Activated CD4-positive, alpha-beta T cell treated with anti-CD3 and anti-CD28 coated beads, Interleukin-2, amount 50 U/mL, for 24 hours (primary cell): ENCODE measurements at places on chromosomes 7 and 10.

GRCh38 chr7:96819111-96819700, 109.6 kb upstream of the SEM1 start:
- DNase-seq = no peak

- DNase-seq = no peak
Observed at GRCh38 chr10:102633848-102634247, 10.4 kb upstream of the TRIM8 start.

DNA sequence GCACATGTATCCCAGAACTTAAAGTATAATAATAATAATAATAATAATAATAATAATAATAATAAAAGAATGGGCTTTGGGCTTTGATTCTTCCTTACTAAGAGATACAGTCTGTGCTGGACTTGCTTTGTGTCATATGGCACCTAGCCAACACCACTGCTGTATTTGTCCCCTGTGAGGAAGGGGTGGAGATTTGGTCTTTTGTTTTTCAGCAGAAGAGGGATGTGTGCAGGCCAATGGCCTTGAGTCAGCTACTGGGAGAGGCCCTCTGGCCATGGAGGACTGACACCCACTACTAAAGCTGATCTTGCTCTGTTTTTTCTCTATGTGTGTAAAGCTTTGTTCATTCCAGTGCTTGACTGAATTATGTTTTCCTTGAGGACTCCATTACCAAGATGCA, 573.0 kb upstream of the PCDH15 start:
- DNase-seq = no peak

- DNase-seq = no peak
Observed at GRCh38 chr10:78742730-78743615, 325.8 kb upstream of the ZMIZ1 start.

- no peak for DNase-seq
Observed at GRCh38 chr10:45204954-45205775, 110.2 kb downstream of the OR13A1 start.

DNA sequence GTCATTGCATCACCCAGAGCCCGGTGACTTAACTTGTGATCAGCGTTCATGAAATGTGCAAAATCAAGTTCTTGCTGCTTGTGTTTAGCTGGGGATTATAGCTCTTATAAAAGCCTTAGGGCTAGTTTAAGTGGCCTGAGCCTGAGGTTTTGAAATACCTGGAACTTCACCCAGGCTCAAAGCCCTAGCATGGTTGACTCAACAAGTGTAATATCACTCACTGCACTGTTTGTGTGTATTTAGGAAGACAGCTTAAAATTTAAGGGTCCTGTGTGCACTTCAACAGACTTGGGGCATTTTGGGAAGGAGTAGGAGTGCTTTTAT, 489.5 kb downstream of the GATA3 start:
- no peak for DNase-seq

GRCh38 chr7:28155964-28156363, 24.6 kb downstream of the JAZF1 start:
- no peak for DNase-seq

DNA sequence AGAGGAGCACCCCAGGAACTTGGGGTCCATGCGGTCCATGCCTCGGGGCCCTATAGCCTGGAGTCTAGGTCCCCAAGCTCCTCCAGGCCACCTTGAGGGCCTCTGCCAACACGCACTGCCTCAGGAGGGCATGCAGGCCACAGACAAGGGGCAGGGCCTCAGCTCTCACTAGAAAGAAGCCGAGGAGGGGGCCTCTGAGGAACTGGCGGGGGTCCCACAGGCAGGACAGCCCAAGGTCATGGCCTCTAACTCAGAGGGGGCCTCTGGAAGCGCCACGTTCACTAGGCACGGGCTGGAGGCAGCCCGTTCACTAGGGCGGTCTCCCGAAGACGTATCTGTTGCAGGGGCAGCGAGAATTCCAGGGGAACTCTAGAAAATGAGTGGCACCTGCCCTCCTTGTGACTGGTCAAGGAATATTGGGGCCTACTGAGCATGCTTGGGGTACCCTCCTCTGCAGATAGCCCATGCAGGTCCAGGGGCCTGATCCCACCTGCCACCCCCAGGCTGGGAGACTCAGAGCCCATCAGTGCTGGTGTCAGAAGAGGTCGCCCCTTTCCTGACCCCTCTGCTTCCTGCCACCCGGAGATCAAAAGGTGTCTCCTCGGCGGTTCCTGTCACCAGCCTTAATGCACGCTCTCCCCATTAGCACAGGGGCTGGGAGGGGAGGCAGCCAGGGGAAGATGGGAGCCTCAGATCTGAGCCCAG, 86.7 kb upstream of the RET start:
- DNase-seq = no peak

- DNase-seq = no peak
Observed at GRCh38 chr10:58565271-58565670, 52.6 kb downstream of the BICC1 start.

DNA sequence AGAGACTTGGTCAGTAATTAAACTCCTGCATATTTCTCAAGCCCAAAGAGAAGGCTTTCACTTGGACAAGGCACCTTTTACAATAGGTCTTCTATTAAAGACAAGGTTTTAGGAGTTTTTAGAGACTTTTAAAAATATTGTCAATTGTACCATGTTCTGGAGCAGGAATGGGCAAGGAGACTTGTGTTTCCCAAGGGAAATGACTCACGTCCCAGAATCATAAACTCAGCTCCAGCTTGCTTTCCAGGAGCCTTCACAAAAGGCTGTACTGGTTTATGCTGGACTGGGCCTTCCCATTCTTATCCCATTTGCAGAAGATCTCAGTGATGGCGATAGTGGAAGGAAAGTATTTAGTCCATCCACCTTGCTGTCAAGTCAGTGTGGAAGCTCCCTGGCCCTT, 7.8 kb upstream of the GLI3 start:
- no peak for DNase-seq

- DNase-seq = no peak
Observed at GRCh38 chr7:150831851-150832250, 20.5 kb upstream of the AOC1 start.

DNA sequence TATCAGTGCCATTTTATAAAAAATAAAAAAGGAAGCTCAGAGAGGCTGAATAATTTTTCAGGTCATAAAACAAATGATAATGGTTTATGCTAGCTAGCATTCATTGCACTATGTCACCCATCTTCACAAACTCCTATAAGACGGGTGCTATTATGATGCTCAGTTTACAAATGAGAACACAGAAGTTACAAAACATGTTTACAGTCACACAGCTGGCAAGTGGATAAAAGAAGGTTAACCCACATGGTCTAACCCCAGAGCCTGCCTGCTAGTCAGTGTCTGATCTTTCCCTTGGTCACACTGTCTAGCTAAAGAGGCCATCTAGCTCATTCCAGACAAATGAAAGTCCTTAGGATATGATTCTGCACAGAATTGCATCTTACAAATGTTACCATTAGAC, 39.4 kb downstream of the SLC16A9 start:
- DNase-seq = no peak

DNA sequence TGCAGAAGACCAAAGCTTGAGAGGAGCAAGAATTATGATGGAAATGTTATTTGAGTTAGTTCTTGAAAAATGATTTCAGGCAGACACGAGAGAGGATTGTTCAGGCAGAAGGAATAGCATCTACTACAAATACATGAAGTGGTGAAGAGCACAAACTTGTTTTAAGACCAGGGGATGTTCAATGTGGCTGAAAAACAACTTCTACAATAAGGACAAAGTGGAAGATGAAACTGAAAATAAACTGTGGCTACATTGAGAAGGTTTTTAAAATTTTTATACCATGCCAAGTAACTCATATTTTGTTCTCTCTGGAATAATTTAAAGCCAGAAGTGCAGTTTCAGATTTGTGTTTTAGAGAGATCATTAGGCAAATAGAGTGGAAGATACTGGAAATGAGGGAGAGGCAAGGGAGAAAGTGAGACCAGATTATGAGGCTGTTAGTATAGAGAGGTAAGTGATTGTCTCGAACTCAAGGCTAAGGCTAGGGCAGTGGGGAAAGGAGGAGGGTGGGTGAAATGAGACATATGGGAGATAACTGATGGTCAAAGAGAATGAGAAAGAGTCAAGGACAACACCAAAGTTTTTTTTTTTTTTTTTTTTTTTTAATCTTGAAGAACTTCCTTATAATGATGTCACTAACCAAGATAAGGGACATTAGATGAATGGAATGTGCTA, 115.4 kb downstream of the MDFIC start:
- no peak for DNase-seq

DNA sequence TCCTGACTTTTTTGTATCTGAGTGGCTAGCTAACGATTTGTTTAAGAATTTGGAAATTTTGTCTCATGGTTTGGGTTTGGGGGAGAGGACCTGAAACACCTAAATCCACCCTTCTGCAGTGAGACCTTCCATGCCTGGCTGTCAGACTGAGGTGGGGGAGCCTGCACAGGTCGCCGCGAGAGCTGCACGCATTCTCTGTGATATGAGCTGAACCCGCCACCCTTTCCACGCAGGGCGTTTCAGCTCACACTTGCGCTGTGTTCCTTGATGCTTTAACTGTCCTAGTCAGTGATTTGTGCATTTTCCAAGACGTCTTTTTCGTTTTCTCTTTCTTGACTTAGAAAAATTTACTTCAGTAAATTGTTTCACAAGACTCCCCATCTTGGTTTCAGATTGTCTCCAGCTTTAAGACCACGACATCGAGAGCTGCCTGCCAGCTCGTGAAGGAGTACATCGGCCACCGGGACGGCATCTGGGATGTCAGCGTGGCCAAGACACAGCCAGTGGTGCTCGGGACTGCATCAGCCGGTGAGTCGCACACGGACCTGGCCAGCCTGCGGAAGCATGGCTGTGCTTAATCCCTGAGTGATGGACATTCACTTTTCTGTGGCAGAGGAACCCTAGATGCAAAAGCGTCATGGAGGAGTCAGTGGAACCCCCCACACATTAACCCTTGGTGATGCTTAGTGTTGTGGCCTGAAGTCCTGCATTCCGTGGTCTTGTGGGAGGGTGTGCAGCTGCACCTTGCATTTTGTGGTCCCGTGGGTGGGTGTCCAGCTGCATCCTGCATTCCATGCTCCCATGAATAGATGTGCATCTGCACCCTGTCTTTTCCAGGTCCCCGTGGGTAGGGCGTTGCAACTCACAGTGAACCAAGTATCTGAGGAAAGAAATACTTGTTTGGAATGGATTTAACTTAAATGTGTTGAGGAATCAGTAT, 28.1 kb downstream of the WDR37 start:
- no peak for DNase-seq

DNA sequence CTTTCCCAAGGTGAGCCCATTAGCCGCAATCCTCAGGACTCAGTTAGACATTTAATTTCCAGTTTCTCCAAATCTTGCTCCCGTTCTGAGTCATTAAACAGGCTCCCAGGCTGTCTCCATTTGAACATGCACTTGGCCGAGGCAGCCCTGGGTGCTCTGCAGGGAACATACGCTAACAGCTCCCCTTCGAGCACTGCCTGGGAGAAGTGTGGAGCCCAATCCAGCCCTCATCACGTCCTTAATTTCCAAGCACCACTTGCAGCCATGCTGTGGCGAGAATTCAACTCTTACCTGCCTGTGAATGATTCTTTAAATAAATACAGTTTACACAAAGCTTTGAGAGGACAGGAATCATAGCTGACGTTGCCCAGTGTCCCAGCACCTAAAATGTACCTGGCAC, 218.2 kb downstream of the CCSER2 start:
- no peak for DNase-seq

- DNase-seq = no peak
Observed at GRCh38 chr10:76523791-76524351, 1092.4 kb downstream of the LRMDA start.

DNA sequence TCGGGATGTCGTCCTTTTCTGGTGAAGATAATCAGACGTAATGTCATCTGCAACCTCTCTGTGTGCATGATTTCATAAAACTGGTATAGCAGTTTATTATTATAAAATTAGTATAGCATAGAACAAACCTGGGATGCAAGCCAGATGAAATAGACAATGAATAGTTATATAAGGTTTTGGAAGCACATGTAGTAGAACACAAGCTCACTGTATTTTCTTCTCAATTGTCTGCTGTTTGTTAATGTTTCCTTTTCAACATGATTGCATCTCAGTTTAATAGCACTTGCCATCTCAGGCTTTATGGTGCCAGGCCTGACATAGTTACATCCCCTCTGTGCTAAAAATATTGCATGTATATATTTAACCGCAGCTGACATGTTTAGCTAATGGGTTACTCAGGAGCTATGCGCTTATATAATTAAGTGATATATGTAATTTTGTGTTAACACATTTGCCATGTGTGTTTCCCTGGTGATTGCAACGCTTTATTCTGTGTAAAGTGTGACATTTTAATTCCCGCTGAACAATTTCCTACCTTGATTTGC, 132.7 kb downstream of the ARID5B start:
- DNase-seq = no peak

- no peak for DNase-seq
Observed at GRCh38 chr10:71998840-71999194, 34.6 kb downstream of the CHST3 start.

DNA sequence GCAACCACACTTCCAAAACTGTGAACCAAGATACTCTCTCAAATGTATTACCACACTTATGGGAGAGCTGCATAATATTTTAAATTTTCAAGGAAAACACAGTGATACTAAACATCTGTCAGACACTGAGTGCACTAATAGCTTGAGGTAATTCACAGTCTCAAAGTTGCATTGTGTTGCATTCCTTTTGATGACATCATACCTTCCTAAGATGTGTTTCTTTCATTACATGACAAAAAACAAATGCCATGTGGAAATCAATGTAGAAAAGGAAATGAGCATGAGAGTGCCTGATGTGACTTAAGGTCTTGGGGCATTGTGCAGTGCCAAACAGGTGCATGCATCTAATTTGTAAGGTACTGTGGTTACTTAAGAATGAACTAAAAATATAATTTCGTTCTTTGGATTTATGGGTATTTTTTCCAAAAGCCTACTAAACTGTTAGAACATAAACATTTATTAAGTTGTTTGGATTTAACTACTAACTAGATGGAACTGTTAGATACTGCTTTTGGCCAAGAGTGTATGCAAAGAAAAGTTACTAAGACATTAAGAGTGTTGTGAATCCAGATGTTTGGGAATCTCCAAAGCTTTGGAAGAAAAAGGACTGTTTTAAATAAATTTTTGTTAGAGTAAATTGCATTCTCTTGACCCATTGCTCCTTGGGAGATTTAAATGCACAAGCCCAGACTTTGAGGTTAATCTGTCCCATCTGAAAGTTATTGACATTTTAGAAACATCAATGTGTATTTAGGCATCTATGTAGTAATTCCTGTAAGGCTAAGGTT, 496.2 kb upstream of the SEMA3D start:
- no peak for DNase-seq

GRCh38 chr10:43206391-43207235, 60.3 kb downstream of the RASGEF1A start:
- no peak for DNase-seq

DNA sequence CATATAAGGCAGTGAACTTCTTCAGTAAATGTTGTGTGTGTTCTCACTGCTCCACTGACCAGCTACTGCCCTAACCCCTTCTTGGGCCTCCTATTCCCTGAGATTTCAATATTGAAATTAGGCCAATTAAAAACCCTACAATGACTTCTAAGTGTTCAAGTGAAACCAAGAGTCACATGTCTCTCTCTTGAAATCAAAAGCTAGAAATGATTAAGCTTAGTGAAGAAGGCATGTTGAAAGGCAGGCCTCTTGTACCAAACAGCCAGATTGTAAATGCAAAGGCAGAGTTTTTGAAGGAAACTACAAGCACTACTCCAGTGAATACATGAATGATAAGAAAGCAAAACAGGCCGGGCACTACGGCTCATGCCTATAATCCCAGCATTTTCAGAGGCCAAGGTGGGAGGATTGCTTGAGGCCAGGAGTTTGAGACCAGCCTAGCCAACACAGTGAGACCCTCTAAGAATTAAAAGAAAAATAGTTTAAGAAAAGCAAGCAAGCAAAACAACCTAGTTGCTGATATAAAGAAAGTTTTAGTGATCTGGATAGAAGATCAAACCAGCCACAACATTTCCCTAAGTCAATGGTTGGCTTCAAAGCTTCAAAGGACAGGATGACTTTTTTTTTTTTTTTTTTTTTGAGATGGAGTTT, 22.3 kb downstream of the BRAF start:
- DNase-seq = no peak
